ENCODE measurements at places on chromosomes 7 and 10.

GRCh38 chr10:95229724-95230627 is 35.9 kb downstream of the ACSM6 start:
- peak; percentile 100 for DNase-seq

DNA sequence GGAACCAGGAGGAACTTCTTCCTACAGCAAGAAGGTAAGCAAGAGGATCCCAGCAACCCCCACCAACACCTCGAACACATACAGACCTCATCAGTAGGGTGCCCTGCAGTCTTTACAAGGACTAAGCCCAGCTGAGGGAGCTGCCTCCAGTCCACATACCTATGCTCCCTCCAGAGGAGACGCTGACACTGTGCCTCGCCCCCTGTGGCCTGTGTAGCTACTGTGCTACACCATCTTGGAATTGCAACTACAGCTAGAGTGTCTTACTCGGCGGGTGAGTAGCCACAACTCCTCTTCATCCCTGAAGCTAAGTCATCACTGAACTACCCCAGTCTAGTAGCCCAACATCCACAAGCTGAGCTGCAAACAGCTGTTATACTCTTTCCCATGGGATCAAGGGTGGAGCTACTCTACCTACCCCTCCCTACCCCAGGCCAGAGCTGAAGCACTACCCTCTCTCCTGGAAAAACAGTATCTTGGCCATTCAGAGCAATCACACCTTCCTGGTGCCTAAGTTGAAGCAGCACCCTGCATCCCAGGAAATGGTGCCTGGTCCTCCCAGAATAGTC is 42.2 kb upstream of the CAMK2B start:
- no peak for DNase-seq

- no peak for DNase-seq
These were observed 15.4 kb downstream of the NRF1 start for GRCh38 chr7:129626896-129627295.

DNA sequence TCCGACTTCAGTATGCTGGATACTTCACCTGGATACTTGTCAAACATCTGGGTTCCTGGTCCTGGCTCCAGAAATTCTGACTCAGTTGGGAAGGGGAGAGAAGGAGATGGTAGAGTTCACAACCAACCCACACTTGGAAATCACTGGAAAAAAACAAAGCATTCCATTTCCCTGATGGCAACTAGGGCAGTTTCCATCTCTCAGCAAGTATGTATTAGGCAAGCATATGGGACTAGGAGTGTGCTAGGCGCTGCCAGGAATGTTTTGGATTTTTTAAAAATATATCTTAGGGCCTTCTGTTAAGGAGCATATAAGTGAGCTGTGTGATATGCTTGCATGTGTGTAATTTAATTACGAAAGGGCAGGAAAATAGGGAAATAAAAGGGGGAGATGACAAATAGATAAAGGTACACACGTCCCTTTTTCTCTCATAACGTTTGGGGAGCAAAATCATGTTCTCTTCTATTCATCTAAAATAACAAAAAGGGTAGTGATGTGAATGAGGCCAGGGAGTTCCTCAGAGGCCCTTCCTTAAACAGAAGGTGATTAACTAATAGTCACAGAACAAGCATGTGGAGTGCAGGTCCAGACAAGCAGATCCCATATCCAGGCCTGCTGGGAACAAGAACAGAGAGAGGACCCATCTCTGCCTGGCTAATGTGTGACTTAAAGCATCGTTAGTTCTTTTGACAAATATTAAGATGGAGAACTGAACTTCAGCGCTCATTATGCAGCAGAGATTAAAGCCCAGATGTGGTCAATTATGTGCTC is 64.5 kb upstream of the NFE2L3 start:
- no peak for DNase-seq

GRCh38 chr10:35217455-35217854 is 90.8 kb downstream of the CREM start:
- DNase-seq, result no peak

DNA sequence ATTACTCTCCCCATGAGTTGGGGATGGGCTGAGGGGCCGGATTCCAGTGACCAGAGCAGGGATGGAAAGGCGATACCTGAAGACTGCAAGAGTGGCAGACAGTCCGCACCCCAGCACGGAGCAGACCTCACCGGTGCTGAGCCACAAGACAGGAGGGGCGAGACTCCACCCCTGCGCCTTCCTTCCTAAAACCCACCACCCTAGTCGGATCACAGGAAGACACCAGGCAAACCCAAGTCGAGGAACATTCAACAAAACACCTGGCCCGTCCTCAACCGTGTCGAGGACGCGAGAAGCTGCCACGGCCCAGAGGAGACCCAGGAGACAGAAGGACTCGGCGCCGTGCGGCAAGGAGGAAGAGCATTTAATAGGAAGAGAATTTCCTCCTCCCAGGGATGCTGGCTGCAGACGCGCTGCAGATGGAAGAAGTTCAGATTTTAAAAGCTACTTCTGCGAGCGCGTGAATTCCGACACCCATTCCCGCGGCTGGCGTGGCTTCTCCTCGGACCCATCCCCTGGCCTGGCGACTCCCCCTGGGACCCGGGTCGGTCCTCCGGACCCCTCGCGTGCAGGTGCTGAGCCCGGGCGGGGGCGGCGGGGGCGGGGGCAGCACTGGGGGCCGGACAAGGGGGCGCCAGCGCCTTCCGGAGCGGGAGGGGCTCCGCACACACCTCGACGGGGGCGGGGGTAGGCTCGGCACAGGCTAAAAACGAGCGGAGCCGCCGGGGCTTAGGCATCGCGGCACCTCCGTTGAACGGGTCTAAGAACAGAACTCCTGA is 563 bp upstream of the UTF1 start:
- no peak for DNase-seq

DNA sequence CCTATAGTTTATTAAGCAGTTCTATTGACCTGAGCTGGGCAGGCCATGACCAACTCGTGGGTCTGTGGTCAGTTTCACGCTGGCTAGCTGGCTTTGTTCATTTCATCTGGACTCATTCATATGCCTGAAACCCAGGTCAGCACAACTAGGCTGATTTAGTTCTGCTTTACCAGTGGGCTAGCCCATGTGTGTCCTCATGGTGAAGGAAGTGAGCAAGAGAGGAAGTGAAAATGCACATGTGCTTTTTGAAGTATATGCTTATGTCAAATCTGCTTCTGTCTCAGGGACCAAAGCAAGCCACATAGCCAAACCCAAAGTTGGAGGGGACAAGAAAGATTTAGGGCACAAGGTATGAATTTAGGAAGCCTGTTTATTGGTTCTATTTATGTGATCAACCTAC is 154.5 kb downstream of the RNF133 start:
- no peak for DNase-seq

DNA sequence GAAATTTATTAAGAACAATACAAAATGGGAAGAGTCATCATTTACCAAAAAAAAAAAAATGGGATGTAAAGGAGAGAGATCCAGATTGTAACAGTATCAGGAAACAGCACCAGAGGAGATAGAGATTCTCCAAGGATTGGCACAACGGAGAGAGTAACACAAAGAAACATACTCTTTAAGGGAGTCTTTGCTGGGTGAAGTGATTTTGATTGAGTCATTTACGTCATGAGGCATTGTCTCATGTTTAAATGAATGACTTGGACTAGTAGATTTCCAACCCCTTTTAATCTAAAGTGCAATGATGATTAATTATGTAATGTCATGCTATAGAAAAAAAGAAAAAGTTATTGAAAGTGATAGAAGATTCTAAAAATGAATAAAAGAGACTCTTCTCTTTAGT is 68.8 kb downstream of the ITGB8 start:
- DNase-seq, result peak; percentile 6

DNA sequence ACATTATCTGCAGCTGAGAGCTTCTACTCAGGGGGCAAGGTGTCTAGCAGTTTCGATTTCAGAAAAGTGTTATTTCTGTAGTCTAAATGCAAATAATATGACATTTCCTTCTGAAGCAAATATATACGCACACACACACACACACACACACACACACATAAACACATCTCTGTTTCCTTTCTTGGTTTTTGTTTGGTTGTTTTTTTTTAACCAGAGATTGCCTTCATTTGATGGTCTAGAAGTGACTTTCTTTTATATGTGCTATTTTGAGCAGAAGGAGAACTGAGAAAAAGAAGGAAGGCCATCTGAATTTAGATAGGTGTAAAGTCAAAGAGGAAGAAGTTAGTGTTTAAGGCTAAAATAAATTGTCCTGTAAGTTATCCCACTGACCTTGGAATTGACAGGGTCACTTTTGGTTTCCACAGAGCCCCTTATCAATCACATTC is 142.2 kb downstream of the TRIL start:
- no peak for DNase-seq

DNA sequence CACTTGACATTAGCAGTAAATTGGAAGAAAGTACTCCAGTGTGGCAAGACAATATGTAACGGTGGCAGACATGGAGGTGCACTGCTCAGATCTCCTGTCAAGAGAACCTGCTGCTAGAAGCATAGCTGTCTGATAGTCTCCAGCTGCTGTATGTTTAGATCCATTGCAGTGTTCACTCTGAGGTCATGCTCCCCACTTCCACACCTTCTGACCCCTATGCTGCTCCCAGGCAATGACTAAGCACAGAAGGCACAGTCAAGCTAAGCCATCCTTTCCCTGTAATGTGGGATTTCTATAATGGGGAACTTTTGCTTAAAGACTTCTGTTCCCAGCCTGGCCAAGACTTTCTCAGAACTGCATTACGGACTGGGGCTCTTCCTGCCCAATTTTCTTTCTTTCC is 315.8 kb downstream of the HPSE2 start:
- DNase-seq, result peak; percentile 91

DNA sequence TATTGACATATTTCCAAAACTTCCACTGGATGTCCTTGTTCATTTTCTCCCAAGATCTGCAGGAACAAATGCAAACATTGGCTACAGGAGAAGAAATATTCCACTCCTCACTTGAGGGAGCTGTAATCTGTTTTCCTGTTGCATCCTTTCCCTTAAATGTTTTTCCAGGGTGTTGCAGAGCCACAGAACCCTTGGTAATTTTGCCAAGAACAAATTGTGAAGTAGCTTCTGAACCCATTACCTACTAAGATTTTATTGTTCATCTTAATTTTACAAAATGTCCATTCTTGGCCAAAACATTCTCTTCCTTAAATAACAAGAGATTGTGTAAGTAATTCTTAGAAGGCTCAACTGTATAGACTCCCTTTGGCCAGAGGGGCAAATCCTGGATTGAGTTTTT is 177.0 kb downstream of the GNAT3 start:
- no peak for DNase-seq

DNA sequence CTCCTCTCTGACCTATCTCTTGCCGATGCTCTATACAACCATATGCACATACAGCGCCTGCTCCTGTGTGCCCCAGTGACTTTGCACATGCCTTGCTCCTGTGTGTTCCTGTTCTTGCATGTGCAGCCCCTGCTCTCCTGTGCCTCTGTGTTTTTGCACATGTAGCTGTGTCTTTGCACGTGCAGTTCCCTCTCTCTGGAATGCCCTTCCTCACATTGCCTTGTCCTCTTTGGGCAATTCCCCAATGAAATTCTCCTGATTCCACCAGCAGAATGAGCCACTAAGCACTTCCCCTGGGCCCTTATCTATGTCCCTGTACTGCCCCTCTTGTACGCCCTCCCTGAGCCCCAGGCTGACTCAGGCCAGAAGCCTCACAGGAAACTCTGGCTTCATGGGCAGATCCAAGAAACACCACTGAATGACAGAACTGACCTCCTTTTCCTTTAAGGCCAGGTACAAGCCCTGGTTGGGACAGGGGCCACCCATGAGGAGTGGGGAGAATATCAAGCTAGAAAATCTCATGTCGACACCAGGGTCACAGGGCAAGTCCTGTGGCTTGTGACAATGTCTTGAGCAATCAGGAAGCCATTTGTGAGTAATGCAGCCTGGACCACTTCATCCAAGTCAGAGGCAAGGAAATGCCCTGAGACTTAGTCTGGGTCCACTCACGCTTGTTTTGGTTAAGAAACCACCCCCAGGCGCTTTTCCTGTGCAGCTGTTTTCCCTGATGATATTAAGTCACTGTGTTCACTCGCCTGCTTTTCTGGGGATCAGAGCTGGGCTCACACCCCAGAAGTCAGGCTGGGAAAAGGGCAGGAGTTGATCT is 1.9 kb upstream of the ARHGAP22 start:
- DNase-seq, result peak; percentile 100

DNA sequence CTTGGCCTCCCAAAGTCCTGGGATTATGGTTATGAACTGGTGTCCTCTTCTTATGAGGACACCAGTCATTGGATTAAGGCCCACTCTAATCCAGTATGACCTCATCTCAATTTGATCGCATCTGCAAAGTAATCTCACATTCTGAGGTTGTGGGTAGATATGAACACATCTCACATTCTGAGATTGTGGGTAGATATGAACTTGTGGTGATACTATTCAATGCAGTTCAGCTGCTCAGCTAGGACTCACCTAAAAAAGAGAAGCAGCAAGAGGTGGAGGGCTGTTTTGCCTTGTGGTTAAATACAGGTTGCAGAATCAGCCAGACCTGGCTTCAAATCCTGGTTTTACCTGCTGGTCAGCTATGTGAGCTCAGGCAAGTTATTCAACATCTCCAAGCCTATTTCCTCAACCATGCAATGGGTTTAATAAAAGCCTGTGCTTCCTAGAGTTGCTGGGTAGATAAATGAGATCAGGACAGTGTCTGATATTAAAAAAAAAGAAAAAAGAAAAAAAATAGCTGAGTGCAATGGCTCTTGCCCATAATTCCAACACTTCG is 8.5 kb upstream of the BAG3 start:
- no peak for DNase-seq

- no peak for DNase-seq
These were observed 119.9 kb upstream of the BTBD16 start for GRCh38 chr10:122151121-122151694.

DNA sequence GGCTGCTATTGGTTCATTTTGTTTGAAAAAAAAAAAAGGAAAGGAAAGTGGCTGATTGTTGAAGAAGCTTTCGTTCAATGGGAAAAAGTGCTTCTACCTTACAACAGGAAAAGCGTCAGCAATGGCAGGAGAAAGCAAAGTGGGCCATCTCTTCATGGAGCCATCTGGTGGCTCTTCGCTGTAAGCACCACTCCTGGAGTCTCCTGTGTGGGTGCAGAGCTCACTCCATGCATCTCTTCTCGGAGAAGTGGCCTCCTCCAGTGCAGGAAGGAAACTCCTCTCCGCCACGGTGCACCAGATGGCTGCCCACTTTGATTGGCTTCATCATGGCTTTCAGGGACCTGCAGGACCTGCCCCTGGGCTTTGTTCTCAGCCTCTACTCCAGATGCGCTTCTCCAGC is 250.9 kb downstream of the PTEN start:
- peak; percentile 42 for DNase-seq

Measured in HCEC 1CT (cell line).